Stimulated activated CD8-positive, alpha-beta memory T cell treated with anti-CD3 and anti-CD28 coated beads, Interleukin-4, amount 100 ng/mL, for 24 hours (primary cell): ENCODE measurements at places on chromosomes 12 and 14.

GRCh38 chr12:117527479-117527855, 166.0 kb upstream of the NOS1 start:
- no peak for DNase-seq

- DNase-seq = no peak
Observed at GRCh38 chr14:48398675-48399282, 723.4 kb upstream of the MDGA2 start.

GRCh38 chr14:63853831-63854293, 1.1 kb downstream of the SYNE2 start:
- peak; percentile 13 for DNase-seq

GRCh38 chr12:66288121-66288520, 14.2 kb upstream of the HELB start:
- no peak for DNase-seq

DNA sequence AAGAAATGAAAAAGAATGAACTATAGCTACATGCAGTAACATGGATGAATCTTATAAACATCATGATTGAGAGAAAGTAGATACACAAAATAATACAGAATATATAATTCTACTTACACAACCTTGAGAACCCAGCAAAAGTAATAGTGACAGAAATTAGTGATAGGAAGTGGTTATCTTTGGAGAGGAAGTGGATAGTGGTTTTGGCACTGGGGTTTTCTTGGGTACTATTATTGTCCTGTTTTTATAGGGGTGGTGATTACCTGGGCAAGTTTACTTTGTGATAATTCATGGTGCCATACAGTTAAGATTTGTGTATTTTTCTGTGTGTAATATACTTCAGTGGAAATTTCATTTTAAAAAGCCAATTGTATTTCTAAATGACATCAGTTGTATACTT, 352.7 kb downstream of the AEBP2 start:
- DNase-seq = no peak

DNA sequence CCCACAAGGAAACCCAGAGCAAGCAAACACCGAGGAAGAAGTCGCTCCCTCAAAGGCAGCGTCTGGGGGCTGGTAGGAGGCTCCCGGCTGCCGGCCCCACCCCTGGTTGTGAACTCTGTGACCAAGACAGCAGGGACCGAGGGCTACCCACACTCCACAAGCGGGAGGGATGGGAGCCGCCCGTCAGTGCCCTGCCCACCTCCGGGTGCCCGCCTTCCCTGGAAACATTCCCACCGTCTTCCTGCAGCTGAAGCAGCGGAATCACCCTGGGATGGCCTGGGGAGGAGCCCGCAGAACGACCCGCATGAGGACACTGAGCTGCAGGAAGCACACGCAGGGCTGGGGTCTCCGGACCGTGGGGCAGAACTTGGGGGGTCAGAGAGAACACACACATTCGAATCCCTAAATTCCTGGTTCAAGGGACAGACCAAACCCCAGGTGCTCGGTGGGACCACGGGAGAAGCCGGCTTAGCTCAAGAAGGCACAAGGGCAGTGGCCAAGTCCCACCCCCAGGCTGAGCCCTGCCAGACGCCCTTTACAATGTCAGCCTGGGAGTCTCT, 33.5 kb upstream of the C14orf180 start:
- no peak for DNase-seq

DNA sequence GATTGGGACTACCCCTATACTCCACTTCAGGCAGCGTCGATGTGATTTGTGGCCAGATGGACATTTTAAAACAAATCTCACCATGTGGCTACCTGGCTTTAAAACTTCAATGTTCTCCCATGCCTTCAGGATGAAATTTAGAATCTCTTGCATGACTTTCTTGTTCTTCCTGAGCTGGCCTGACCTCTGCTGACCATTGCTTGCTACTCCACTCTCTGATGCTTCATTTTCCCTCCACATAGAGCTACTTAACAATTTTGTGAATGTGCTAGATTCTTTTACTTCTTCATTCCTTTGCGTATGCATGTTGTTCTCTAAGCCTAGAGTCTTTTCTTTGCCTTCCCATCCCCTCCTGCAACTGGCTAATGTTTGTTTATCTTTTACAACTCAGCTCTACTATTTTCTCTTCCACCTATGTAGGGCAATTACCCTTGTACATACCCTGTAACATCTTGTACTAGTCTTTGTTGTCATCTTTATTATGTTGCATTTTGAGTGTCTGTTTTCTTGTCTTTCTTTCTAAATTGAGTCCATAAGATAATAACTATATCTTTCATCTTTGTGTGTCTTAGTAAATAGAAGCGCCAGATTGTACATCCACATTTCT, 41.2 kb downstream of the YLPM1 start:
- no peak for DNase-seq

GRCh38 chr12:13004361-13004760, 4.3 kb upstream of the HEBP1 start:
- DNase-seq = no peak

GRCh38 chr14:39368261-39368959, 63.8 kb downstream of the FBXO33 start:
- DNase-seq = no peak

DNA sequence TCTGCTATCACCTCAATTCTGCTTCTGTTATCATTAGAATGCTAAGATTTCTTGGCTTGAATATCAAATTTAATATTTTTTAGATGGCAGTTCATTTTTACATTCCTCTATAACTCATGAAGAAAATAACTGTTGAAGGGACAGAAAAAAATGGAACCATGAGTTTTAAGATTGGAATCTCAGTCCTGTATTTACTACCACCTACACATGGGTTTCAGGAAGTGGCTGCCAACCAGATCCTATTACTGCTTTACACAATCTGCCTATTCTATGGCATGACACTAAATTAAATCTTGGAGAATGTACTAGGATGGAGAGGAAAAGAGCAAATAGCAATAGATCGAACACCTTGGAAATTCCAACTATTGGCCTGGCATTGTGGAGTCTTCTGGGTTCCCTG, 140.8 kb downstream of the DUSP6 start:
- no peak for DNase-seq

GRCh38 chr14:93114068-93114710, 1.5 kb downstream of the ITPK1 start:
- no peak for DNase-seq

DNA sequence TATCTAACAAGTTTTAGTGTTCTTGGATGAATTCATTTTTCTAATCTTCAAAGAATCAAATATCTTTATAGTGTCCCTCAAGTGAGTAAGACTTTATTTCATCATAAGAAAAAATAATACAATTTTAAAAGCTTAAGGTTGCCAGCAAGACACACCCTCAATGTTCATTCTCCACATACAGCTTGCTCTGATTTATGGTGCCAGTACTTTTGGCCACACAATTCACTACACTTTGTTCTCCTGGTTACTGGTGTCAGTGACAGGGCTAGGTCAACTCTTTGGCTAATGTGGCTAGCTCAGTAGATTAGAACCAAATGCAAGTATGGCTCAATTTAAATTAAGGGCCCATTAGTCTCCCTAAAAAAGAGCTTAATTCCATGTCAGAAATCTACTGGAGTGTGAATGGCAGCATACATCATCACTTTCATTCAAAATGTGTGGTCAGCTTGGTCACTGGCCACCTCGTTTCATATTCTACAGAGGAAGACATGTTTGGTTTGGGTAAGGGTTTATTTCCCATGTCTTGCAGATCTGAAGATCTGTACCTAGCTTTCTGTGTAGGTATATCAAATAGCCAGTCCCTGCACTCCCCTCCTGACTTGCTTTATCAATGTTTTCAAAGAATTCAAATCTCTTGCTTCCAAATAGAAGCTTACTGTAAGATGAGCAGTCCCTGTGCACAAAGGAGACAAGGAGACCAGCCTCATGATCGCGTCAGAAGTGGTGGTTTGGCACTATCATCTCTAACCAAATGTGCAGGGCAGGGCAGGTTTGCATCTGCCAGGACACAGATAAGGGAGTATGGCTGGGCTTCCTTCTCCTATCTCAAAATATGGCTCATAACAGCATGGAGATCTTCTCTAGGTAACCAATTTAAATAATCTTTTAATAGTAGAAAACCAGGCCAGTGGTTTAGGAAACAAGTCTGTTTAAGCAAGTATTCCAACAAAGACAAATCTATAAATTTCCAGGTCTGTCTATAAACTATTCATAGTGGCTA, 31.3 kb downstream of the HECTD4 start:
- DNase-seq = no peak
